ENCODE measurements at places on chromosomes 7 and 10.

DNA sequence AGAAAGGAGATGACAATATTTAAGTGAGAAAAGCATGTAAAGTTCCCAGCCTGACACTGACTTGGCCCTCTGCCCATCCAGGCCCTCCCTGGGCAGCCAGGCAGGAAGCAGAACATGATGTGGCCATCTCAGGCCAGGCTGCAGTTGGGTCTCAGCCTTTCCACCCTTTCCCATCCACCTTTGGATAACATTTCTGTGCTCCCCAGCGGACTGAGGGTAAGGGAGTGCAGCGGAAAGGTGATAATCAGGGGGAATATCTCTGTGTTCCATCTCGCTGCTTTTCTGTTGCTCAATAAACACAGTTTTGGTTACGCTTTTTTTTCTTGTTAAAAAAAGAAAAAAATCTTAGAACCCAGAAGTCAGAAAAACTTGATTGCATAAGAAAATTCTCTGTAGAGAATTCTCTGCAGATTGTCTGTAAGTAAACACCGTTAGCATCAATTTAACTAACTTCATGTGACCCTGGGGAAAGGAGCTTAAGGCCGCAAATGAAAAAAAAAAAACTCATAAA lies 37.2 kb upstream of the TARP start:
- DNase-seq: peak; percentile 25

DNA sequence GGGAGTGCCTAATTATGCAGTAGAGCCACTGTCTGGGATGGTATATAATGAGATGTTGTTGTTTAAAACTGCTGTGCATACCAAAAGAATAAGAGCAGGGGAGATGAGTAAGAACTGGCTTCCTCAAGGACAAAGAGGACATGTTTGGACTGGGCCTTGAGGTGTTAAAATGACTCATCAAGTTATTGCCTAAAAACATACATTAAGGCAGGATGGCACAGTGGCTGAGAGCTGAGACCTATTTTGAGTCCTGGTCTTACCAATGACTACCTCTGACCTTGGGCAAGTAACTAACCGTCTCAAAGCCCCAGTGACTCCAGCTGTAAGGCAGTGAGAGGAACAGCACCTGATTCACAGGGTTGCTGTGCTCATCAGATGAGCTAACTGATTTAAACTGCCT lies 71.1 kb downstream of the CFAP58 start:
- DNase-seq: no peak

- no peak for DNase-seq
These were observed 59.9 kb downstream of the KCNMA1 start for GRCh38 chr10:77577666-77578229.

GRCh38 chr10:31320550-31321211 lies 1.7 kb downstream of the ZEB1 start:
- DNase-seq: peak; percentile 20

GRCh38 chr7:106201164-106201563 lies 83.6 kb downstream of the NAMPT start:
- no peak for DNase-seq

DNA sequence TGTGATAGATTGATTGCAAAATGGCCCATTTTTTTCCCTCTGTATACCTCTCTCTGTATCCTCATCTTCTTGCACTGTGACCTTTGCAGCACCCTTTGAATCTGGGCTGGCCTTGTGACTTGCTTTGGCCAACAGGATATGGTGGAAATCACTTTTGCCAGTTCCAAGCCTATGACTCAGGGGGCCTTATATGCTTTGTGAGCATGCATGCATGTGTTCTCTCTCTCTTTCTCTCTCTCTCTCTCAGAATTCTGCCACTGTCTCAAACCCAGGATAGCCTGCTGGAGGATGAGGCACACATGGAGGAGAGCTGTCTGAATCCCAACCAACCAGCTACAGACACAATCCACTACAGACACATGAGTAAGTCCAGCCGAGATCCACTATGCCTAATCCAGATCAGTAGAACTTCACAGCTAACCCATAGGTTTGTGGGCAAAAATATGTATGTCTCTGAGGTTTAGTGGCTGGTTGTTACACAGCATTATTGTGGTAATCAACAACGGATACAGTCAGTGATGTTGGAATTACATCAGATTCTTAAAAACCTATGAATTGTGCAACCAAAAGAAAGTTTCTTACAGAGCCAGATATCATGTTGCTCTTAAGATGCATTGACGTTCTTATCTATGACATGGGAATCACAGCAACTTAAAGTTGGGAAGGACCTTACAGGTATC lies 41.8 kb upstream of the ABCB4 start:
- no peak for DNase-seq

DNA sequence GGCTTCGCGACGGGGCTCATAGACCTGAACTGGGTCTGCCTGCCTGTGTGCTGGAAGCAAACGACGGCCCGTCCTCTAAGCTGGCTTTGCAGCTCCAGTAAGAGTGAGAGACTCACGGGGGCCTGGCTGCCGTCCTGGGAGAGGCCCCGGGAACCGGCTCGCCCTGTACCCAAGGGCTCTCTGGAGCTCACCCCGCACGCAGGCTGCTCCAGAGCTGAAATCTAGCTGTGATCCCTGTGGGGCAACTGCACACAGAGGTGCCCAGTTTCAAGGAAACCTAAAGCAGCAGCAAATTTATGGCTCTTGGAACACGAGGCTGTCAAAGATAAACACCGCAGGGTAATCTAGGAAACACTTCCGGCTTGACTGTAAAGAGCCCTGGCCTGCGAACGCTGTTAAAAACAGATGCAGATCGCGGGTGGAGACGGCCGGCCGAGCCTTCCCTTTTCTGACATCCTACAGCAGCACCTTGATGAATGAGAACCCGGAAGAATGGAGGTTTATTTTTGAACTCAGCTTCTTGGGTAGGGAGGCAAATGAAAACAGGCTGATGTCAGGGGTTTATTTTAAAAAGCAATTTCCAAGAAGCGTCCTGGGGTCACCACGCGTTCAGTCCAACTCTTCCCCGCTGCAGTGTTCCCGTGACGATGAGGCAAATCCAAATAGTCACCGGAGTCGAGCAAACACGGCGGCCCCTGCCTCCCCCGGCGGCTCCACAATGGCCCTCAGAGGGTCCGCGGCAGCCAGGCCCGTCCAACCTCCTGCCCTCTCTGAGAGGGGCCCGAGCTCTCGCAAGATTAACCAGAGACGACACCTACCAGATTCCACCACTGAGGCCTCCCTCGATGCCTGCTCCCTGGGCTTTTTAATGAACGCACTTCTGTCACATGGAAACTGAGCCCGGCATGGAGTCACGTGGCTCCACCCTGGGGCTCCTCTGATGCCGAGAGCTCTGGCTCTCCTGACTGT lies 29.6 kb downstream of the AMZ1 start:
- DNase-seq: no peak

GRCh38 chr7:45182856-45183710 lies 25.5 kb downstream of the RAMP3 start:
- DNase-seq: no peak

DNA sequence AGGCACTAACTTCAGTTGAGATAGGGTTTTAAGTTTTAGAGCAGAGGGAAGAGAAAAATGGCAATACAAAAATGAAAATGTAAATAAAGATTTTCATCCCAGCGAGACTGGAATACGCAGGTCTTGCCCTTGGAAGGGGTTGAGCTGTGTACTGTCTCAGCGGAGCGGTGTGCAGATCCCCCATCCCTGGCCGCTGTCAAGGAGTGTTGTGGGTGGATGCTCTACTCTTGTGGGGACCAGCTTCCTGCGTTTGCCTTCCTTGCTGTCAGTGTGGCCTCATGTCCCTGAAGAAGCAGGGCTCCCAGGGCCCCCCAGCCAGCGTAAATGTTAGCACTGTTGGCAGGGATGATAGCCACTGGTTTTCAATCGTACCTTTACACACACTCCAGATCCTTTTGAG lies 249.7 kb upstream of the PITRM1 start:
- no peak for DNase-seq

GRCh38 chr10:81297292-81297691 lies 577.7 kb upstream of the NRG3 start:
- DNase-seq: no peak

DNA sequence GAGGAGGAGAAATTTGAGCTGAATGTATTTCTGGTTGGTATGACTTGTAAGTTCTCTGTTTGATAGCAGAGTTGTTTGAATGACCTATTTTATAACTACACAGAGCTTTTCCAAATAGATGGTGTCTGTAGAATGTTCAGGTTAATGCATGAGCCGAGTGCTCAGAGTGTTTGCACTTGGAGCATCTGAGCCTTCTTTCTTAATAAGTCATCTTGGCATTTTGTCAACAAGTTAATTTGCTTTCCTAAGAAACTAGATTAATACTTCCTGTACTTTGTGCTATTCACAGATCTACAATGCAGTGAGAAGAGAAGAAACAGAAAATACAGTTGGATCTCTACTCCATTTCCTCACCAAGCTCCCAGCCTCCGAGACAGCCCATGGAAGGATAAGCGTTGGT lies 138.2 kb downstream of the PLCE1 start:
- DNase-seq: no peak

DNA sequence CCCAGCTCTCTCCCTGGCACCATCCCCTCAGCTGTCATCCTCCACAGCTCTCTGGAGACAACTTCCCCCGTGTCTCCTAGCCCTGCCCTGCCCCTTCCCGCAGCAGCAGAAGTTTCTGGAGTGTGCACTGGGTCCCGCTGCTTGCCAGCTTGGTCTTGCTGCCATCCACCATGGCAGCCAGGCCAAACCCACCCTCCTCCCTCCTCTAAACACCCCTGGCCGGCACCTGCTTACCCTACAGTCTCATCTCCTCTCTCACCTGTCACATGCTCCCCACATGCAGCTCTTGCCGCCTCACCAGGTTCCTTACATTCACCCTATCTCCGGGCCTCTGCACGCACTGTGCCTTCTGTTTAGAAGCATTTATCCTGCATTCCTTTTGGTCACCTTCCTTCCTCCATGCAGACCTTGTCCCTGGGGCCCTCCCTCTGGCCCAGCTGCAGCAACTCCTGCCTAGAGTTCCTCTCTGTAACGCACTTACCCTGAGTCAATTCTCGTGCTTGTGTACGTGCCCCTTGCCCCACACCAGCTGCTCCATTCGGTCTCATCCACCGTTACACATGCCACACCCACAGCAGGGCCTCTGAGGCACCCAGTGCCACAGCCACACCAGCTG lies 93.9 kb upstream of the RET start:
- no peak for DNase-seq

GRCh38 chr7:134739362-134739761 lies 40.1 kb upstream of the CALD1 start:
- DNase-seq: no peak

DNA sequence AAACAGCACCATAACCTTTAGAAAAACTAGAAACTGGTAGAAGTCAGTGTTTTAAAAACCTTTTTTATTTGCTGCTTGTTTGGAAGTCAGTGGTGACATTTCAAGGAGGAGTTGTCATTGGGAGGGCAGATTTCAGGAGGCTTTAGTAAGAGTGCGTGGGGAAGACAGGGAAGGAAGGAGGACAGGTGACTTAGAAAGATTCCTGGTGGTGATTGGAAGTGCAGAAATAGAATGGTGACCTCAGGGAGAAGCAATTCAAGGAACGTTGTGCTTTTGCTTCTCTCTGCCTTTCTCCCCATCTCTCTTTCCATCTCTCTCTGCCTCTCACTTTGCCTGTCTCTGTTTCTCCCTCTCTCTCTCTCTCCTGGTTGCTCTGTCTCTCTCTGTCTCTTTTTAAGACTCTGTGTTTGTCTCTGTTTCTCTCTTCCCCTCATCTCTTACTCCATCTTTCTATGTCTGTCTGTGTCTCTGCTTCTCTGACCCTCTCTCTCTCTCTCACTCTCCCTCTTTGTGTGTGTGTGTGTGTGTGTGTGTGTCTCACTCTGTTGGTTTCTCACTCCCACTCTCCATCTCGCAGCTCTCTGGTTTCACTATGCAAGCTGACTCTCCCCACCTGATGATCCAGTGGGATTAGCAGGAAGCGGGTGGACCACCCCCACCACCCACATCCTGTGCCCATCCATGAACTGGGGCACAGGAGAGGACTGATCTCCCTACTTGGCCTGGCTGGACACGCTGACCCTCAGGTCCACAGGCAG lies 10.9 kb upstream of the PFKP start:
- DNase-seq: no peak

- no peak for DNase-seq
These were observed 1.5 kb upstream of the HTR7 start for GRCh38 chr10:90859321-90859751.

DNA sequence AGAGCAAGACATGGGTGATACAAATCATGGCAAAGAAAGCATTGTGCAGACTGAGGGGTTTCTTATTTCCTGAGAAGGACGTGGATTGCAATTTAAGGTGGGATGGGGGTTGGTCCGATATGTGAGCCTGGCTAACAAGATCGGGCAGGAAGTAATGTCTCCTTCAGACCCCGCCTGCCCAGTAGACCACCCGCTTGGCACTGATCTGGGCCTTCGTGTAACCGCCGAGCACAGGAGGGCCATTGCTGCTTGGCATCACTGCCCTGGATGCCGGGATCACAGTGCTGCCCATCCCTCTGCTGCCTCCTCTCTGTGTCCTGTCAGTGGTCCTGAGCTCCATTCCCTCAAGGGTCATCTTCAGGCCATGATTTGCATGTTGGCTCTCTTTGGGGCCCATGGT lies 214.6 kb upstream of the ZNF32 start:
- no peak for DNase-seq

DNA sequence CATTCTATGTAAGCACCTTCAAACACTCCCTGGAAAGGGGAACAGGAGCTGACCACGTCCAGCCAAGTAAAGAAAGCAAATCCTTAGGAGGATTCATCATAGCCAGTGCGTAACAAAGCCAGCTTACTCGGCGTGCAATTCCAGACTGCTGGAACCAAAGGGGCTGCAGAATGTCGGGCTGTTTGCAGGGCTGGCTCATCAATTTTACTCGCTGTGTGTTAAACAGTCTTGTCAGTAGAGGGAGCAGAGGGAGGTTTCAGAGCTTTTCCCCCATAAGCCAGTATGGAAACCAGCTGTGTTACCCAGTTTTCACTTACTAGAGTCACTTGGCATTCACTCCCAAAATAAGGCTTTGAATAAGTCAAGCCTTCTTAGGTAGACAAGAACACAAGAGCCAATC lies 127.1 kb downstream of the KMT2E start:
- peak; percentile 46 for DNase-seq

- DNase-seq: no peak
These were observed 649.1 kb downstream of the INHBA start for GRCh38 chr7:41053820-41054219.

- no peak for DNase-seq
These were observed 26.7 kb upstream of the NDST2 start for GRCh38 chr10:73838008-73838567.

GRCh38 chr7:130734815-130735716 lies 1.1 kb upstream of the KLF14 start:
- no peak for DNase-seq

DNA sequence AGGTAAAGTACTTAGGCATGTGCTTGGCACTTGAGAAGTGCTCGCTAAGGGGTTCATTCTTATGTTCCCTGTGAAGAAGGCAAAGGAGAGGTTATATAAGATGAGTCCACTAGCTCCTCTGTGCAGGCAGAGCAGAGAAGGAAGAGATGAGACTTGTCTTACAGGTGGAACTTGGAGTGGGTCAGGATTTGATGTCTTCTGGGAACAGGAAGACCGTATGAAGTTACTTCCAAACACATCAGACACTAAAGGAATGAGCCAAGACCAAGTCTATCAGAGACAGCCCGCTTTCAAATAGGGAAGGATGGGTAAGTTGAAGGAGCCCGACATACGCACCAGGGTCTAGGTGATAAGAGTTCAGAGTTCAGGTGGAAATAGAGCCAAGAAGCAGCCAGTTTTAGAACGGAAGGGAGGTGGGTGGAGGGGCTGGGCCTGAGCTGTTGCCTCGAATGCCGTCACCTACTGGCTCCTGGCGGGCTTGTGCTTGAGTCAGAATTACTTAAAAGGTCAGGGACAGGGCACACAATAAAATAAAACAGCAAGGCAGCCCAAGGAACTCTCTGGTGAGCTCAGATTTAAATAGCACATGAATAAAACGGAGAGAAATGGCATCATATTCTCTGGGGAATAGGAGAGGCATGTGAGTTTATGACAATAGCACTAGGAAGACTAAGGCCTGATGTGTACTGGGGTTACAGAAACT lies 56.1 kb upstream of the GRB10 start:
- DNase-seq: no peak

Measured in globus pallidus (tissue), 1 donor.